ENCODE measurements at places on chromosomes 7 and 10.

DNA sequence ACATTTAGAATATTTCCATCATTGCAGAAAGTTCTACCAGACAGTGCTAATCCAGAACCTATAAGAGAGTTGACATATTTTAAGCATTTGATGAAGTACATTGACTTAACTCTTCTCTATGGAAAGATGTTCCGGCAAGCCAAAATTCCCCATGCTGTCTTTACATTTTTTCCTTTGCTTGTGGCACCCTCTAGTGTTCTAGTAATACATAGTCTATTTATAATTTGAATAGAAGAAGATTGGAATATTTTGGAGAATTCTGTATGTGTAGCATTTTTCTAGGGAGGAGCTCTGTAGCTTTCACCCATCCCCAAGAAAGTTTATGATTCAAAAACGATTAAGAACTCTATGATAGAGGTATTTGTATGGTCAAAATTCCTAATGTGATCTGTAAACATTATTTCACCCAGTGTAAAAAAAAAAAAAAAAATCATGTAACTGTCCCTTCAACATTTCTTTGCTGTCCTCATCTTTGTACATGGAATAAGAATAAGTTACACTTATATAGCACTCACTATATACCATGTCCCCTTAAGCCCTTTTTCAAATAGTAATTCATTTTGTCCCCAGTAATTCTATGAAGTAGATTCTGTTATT, 33.2 kb downstream of the NRF1 start:
- DNase-seq, result no peak

DNA sequence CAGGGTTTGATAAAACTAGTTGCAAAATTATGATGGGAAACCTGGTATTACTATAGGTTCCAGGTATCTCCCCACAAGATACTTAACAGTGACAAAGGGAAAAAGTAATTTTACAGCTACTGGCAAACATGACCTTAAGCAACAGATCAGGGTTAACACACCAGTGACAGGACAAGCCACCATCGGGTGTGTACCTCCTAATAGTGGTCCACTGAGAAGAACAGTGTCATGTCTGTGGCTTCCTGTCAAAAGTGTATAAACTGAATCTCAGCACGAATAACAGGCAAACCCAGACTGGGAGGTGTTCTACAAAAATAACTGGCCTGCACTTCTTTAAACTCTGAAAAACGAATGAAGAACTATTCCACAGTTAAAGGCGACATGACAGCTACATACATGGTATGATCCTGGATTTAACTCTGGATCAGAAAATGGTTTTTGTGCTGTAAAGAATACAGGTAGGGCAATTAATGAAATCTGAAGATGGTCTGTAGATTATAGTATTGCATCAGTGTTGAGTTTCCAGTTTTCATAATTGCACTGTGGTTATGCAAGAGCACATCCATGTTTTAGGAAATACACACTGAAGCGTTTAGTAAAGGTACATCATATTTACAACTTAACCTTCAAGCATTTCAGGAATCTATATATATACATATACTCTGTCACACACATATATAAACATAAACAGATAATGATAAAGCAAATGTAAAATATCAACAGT, 32.0 kb upstream of the ARMS2 start:
- DNase-seq, result no peak

DNA sequence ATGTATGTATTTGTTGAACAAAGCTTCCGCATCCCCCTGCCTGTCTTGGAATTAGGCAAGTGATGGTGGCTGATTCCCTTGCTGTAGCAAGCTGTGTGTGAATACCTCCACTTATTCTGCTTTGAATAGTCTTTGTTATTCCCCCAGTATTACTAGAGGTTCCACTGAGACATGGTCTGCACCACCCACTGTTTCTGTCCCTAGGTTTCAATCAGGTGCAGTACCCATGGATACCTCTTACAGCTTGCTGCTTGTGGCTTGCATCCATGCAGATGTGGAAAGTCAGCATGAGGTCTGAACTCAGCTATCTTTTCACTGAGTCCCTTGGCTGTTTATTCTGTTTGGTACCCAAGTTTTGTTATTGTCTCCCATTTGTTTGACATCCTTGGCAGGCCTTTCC, 447.4 kb downstream of the GRM8 start:
- no peak for DNase-seq

GRCh38 chr10:101118031-101118430, 13.1 kb upstream of the TLX1 start:
- no peak for DNase-seq

GRCh38 chr10:24952707-24953645, 570 bp upstream of the PRTFDC1 start:
- peak; percentile 48 for DNase-seq

DNA sequence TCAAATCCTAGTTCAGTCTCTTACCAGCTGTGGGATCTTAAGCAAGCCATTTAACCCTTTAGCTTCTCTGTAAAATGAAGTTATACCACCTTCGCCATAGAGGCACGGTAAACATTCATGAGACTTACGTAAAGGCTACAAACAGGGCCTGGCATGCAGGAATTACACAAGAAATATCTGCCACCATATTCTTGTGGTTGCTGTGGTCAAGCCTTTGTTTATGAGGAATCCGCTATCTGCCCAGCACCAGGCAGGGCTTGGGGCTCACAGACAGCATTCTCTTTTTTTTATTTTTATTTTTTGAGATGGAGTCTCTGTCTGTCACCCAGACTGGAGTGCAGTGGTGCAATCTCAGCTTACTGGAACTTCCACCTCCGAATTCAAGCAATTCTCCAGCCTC, 9.9 kb downstream of the AIFM2 start:
- DNase-seq, result no peak

DNA sequence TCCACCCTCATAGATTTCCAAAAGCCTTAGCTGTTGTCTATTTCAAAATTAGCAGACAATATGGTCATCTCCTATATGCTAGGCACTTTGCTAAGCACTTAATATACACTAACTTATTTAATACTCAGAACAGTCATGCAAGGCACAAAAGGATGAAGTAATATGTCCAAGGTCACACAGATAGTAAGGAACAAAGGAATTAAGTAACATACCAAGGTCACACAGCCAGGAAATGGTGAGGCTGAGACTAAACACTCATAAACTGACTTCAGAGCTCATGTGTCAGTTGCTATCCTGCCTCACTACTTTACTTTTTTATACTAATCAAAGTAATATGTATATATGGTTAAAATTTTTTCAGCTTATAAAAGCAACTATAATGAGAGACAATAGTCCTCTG, 23.6 kb upstream of the HIBADH start:
- no peak for DNase-seq

- no peak for DNase-seq
These were observed 14.6 kb upstream of the GDI2 start for GRCh38 chr10:5827841-5828240.

- DNase-seq, result no peak
These were observed 208.3 kb downstream of the PRPF18 start for GRCh38 chr10:13794992-13795612.

DNA sequence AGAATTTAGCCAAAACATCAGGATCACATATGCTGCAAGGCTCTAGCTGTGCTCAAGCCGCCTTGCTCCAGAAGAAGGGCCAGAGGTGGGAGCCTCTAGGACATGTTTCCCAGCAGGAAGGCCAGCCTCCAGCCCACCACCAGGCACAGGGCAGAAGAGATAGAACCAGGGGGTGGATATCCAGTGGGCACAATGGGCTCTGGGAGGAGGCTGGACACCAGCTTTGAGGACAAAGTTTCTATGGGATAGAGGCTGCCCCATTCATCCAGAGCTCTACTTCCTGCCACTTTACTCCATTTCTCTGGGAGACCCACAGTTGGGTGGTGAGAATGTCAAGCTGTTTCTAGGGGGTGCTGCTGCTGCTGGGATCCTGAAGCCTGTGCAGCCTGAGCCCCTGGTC, 77.1 kb downstream of the ARHGAP22 start:
- no peak for DNase-seq

GRCh38 chr7:66630531-66630930, 1.9 kb downstream of the KCTD7 start:
- DNase-seq, result no peak

All from activated effector memory CD4-positive, alpha-beta T cell treated with Interleukin-2 at 50 U/mL for 16 hours (primary cell).